ENCODE measurements at places on chromosomes 6 and 20.

- no peak for DNase-seq
Observed at GRCh38 chr20:7523288-7523687, 417.0 kb downstream of the HAO1 start.

DNA sequence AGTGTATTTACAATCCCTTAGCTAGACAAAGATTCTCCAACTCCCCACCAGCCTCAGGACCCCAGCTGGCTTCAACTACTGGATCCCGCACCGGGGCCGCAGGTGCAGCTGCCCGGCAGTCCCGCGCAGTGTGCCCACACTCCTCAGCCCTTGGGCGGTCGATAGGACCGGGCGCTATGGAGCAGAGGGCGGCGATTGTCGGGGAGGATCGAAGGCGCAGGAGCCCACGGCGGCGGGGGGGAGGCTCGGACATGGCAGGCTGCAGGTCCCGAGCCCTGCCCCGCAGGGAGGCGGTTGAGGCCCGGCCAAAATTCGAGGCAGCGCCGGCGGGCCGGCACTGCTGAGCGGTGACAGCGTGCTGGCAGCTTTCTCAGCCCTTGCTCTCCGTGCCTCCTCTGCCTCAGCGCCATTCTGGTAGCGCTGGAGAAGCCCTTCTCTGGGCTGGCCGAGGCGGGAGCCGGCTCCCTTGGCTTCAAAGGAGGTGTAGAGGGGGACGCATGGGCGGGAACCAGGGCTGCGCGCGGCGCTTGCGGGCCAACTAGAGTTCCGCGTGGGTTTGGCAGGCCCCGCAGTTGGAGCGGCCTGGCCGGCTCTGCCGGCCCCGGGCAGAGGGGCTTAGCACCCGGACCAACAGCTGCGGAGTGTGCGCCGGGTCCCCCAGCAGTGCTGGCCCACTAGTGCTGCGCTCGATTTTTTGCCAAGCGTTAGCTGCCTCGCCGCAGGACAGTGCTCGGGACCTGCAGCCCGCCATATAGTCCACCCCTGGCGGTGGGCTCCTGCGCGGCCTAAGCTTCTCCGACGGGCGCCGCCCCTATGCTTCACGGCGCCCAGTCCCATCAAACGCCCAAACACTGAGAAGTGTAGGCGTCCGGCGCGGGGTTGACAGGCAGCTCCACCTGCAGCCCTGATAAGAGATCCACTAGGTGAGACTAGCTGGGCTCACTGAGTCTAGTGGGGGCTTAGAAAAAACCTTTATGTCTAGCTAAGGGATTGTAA, 32.4 kb upstream of the KIF13A start:
- DNase-seq: no peak

- no peak for DNase-seq
Observed at GRCh38 chr6:3541006-3541585, 84.2 kb upstream of the SLC22A23 start.

GRCh38 chr20:20207872-20208271, 155.5 kb downstream of the CFAP61 start:
- no peak for DNase-seq

GRCh38 chr6:34260576-34261267, 11.9 kb upstream of the SMIM29 start:
- no peak for DNase-seq

GRCh38 chr6:161436106-161436876, 162.4 kb upstream of the AGPAT4 start:
- no peak for DNase-seq

DNA sequence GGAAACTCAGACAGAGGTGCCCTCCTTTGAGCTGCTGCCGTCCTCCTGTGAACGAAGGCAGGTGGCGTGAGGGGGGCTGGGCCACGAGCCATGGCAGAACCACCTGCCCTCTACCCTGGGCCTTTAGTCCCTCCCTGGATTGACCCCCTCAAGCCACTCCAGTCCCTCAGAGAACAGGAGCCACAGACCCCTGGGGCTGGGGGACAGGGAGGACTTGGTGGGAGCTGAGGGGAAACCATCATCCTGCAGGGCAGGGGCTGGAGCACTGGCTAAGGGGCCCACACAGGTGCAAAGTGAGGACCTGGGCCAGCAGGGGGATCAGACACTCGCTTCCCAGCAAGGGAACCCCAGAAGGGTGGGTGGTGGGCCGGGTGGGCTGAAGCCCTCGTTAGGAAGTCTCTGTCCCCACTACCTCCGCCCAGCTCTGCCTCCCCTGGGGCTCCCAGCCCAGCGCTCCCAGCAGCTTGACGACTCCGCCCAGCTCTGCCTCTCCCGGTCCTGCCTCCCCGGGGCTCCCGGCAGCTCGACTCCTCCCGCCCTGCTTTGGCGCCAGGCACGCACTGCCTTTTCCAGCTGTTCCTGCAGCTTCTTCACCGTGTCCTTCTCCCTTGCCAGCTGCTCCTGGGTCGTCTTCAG, 44.4 kb downstream of the DSTN start:
- no peak for DNase-seq

DNA sequence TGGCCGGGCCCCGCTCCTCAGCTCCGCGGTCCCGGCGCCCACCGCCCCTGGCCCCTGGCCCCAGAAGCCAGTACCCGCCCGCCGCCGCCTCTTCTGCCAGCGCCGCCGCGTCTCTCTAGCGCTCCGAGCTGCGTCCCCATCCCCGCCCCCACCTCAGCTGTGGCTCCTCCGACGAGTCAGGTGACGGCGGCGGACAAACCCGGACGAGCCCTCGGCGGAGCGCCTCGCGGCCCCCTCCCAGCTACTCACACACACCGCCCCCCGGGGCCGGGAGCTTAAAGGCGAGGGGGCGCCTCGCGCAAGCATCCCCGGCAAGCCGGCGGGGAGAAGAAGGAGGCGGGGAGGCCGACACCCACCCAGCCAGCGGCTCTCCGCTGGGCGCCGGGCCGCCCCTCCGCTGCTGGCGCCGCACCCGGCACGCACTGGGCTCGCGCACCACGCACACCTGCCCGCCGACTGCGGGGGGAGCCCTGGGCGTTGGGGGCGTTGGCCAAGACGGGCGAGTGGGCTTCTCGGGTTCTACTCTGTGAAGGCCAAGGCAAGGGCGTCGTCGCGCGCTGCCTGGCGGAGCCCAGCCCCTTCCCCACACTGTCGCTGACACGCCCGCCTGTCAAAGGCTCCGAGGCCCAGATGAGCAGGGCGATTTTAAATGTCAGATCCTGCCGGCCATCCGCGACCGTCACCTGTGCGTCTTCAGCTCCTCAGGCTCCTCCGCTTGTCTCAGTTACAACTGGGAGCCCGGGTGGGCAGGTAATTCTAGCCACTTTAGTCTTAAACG, at the start of gene SNAP91:
Gene SNAP91 (minus strand): TSS at position 132 of the 778 bp plus-strand sequence. CDS start 1,174 bp downstream, outside the sequence.
- DNase-seq: peak; percentile 98

DNA sequence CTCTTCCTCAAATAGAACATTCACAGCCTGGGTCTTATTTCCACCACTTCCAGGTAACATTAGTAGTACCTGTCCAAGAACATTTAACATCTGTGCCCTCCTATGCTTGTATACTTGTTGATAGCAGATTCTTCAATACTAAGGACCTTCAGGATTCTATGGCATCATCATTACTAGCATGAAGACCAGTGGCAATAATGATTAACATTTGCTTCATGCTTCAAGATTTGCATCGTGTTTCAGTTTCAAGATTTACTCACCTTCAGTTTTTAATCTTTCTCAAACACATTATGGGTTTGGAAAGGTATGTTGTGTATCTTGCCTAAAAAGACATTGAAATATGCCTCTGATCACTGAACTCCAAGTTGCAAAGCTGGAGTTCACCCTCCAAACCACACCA, 412.8 kb upstream of the NRSN1 start:
- DNase-seq: no peak

- no peak for DNase-seq
Observed at GRCh38 chr20:24934101-24934661, 14.9 kb upstream of the CST7 start.

- no peak for DNase-seq
Observed at GRCh38 chr6:134703206-134703605, 246.7 kb downstream of the ALDH8A1 start.

DNA sequence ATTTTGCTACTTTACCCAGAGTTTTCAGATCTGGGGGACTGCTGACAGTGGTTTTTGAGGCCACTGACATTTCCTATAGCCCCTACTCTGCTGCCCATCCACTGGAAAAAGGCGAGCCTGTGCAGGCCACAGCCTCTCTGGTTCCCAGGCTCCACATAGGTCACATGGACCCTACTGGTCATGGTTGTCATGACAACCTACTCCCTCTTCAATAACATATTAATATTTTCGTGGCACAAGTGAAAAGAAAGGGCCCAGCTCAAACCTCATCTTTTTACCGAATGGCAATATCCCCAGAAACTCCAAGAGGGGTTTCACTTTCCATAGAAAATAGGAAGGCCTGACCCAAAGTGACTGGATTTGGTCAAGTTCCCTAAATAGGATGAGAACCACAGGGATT, 11.0 kb upstream of the FOXO3 start:
- no peak for DNase-seq

DNA sequence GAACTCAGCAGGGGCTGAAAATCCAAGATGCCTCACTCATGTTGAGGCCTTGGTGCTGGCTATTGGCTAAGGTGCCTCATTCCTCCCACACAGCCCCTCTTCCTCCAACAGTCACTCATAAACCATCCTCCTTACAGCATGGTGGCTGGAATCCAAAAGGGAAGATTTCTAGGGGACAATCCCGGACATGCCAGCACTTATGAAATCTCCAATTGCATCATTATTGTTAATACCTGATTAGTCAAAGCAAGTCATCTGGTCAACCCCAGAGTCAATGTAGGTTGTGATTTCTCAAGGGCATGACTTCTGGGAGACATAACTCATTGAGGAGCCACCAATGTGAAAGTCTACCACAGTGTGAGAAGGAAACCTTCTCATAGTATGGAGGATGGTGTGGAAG, 506.6 kb upstream of the NOX3 start:
- DNase-seq: no peak

GRCh38 chr6:157982102-157982562, 469 bp downstream of the SYNJ2 start:
- DNase-seq: no peak

GRCh38 chr6:116329156-116329555, 41.6 kb upstream of the DSE start:
- no peak for DNase-seq

- DNase-seq: no peak
Observed at GRCh38 chr6:50711686-50712085, 1.6 kb upstream of the TFAP2D start.

DNA sequence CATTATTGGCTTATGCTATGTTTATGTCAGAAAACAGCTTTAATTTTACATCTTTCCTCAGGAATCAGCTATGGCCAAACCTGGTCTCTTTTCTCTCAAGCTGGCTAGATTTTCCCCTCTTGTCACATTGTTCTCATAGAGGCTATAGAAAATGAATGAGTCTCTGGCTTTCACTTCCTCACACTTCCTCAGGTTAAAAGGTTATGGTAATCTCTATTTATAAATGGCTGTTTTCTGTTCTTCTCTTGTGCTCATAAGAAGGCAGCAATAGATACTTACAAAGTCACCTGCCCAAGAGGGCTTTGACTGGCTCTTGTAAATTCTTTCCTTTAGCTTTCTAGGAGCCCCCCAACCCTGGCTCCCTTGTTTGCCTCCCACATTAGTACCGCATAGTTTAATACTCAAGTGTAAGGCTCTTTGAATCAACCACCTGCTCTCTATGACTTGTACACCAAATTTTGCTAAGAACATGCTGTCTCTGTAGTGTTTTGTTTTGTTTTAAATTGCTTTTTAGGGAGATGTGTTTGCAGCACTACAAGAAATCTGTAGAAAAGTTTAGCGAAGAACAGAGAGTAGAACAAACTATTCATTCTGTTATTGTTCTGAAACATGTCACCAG, 897.4 kb upstream of the CITED2 start:
- no peak for DNase-seq

DNA sequence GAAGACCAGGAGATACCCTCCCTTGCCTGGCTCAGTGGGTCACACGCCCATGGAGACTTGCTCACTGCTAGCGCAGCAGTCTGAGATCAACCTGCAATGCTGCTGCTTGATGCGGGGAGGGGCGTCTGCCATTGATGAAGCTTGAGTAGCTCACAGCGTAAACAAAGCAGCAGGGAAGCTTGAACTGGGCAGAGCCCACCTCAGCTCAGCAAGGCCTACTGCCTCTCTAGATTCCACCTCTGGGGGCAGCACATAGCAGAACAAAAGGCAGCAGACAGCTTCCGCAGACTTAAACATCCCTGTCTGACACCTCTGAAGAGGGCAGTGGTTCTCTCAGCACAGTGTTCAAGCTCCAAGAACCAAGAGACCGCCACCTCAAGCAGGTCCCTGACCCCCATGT, 271.3 kb downstream of the ESR1 start:
- no peak for DNase-seq

GRCh38 chr6:83352424-83353061, 78.3 kb downstream of the ME1 start:
- no peak for DNase-seq

DNA sequence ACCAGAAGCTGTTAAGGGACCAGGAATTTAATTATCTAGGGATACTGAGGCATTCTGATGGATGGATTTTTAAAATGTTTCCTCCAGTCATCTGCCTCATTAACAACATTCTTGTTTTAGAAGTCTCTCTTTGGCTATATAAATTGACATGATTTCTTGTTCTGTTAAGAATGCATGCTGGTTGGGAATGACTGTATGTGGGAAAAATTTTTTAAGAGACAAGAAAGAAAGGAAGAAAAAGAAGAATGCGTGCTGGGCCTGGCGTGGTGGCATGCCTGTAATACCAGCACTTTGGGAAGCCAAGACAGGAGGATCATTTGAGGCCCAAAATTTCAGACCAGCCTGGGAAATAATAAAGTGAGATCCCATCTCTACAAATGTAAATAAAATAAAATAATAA, 203.6 kb downstream of the GJA1 start:
- no peak for DNase-seq

- DNase-seq: no peak
Observed at GRCh38 chr6:147381712-147382111, 126.8 kb upstream of the SAMD5 start.

GRCh38 chr6:4545893-4546292, 230.3 kb upstream of the CDYL start:
- DNase-seq: no peak

DNA sequence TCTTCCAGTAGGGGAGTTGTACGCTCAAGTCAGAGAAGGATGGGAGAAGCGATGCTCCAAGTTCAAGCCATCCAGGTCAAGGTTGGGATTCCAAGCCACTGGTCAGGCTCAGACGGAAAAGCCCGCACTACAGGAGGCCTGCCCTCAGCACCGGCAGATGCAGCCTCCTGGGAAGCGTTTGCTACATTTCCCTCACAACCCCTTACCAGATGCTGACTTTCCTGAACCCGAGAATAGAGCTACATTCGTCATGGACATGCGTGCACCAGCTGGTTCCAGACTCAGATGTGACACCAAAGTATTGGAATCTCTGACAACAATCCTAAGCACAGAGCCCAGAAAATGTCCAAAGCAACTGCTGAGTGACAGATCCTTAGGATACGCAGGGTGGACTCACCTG, 174.8 kb downstream of the SASH1 start:
- no peak for DNase-seq

DNA sequence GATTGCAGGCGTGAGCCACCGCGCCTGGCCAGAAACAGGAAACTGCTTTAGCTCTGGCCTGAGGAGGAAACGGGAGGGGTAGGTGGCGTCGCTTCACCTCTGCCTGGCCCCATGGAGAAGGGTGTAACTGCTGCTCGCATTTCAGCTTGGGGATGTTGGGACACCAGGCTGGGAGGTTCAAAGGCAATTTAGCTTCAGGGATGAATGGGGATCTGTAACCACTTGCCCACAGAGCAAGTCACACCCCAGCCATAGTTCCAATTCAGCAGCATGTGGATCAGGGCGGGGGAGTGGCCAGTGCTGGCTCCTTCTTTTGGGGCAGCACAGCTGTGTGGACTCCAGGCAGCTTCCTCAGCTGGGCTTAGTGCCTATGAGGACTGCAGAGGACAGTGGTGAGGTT, 34.8 kb upstream of the NUP153 start:
- DNase-seq: no peak
